ENCODE measurements at places on chromosomes 4 and X.

GRCh38 chrX:110142096-110142495, 139.2 kb downstream of the TMEM164 start:
- DNase-seq, result no peak

DNA sequence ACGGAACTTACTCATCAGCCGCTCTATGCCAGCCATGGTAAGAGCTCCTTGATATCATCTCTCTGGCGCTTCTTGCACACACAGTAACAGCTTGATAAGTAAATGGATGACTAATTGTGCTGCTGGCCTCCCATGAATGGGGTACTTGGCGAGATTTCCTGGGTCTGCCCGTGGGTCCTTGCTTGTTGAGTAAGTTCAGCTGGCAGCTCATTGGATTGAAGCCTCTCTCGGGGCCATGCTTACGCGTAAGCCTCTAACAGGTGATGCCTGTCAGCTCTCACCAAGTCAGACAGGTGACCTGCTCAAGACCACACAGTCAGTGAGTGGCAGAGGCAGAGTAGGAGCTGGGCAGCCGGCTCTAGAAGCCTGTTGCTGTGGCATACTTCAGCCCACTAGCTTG, 7.7 kb downstream of the NSG1 start:
- DNase-seq, result no peak

DNA sequence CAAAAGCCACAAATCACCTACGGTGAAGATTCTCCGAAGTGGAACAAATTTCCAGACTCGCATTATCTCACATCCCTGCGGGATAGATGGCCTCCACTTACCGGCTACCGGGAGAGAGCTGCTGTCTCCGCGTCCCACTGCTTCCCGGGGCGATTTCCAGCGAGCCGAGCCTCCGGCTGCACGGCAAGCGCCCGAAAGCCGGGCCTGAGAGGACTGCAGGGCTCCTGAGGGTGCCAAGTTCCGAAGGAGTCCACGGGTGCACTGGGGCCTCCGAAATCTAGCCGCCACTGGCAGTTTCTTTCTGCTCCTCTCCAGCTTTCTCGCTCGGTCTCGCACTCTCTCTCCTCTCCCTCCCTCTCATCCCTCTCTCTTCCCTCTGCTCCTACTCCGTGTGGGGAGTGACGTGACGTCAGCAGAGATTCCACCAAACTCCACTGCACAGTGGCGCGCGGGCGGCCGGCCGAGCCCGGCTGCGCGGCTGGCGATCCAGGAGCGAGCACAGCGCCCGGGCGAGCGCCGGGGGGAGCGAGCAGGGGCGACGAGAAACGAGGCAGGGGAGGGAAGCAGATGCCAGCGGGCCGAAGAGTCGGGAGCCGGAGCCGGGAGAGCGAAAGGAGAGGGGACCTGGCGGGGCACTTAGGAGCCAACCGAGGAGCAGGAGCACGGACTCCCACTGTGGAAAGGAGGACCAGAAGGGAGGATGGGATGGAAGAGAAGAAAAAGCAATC, 14.0 kb upstream of the PITX2 start:
- DNase-seq, result no peak

DNA sequence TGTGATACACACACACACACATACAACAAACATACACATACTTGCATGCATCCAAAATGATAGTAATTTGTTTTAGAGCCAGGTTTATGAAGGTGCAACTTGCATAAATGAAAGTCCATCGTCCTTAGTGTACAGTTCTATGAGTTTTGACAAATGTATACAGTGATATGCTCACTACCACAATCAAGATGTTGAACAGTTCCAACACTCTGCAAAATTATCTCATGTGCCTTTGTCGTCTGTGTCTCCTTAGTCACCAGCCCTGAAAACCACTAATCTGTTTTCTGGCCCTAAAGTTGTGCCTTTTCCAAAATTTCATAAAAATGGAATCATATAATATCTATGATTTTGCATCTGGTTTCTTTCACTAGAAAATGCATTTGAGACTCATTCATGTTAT, 67.8 kb upstream of the ANXA3 start:
- DNase-seq, result no peak

GRCh38 chr4:62471021-62471420, 1270.9 kb downstream of the ADGRL3 start:
- DNase-seq, result no peak

DNA sequence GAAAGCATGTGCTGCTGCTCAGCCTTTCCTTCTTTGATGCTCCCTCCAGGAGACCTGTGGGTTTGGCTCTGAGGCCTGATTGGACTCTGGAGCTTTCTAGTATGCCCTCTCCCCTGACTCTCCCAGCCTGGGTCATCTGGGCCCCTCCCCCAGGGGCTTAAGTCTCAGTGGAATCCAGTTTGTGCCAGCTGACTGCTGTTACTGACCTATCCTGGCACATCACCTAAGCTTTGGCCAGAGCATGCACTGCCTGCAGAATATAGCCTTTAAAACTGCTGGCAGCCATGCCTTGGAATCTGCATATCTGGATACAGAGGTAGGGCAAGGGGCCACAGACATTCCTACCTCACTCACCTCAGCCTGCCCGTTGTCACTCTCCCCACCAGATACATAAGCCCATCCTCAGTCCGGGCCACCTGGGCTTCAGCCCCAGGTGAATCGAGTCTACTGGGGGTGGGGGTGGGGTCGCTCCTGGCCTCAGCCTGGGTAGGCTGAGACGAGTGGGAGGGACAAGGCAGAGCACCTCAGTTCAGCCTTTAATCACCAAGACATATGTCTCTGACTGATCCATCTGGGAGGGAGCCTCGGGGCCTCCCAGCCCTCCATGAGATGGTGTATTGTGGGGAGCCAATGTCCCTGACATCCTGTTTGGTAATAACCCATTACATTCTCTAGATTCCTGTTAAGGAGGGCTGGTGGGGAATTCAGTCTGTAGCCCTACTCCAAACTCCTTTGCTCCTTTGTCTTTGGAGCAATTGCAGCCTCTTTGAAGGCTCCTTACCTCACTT, 61.2 kb downstream of the STARD8 start:
- no peak for DNase-seq

DNA sequence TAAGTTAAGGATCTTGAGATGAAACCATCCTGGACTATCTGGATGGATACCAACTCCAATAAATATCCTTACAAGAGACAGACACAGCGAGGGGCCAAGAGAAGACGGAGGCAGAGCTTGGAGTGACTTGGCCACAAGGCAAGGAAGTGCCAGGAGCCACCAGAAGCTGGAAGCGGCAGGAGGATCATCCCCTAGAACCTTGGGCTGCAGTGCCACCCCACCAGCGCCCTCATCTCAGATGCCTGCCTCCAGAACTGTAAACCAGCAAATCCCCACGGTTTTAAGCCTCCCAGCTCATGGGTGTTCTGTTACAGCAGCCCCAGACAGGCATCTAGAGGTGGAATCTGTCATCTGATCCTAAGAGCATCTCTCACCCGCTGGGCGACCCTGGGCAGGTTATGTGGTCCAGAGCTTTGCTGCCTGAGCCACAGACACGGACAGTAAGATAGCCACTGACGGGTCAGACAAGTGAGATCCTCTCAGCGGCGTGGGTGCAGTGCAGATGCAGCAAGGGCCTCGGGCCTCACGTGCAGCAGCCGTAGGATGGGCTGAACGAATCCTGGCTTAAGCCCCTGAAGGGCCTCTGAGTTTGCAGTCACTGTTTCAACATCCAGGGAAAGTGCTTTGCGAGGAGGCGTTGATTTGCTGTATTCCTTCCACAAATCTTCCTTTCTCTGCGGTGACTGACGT, 25.1 kb upstream of the MXD4 start:
- no peak for DNase-seq

DNA sequence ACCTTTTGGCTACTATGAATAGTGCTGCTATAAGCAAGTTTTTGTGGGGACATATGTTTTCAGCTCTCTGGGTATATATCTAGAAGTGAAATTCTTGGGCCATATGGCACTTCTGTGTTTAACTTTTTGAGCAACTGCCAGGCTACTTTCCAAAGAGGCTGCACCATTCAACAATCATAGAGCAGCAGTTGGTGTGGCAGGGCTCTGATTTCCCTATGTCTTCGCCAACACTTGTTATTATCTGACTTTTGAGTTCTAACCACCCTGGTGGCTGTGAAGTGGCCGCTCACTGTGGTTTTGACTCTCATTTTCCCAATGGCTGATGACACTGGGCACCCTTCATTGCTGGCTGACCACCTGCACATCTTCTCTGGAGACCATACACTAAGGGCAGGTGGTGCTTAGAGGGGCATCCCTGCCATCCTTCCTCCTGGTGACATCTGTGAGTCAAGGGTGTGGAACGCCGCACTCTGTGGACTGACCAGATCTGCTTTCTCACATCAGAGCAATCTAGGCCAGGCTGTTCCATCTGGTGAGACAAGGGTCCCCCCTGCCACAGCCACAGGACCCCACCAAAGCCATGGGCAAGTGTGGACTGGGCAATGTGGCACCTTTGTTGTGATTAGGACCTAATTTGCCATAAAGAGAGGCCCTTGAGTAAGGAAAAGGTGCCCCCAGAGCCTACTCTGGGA, 49.6 kb downstream of the ZFYVE28 start:
- DNase-seq, result no peak

DNA sequence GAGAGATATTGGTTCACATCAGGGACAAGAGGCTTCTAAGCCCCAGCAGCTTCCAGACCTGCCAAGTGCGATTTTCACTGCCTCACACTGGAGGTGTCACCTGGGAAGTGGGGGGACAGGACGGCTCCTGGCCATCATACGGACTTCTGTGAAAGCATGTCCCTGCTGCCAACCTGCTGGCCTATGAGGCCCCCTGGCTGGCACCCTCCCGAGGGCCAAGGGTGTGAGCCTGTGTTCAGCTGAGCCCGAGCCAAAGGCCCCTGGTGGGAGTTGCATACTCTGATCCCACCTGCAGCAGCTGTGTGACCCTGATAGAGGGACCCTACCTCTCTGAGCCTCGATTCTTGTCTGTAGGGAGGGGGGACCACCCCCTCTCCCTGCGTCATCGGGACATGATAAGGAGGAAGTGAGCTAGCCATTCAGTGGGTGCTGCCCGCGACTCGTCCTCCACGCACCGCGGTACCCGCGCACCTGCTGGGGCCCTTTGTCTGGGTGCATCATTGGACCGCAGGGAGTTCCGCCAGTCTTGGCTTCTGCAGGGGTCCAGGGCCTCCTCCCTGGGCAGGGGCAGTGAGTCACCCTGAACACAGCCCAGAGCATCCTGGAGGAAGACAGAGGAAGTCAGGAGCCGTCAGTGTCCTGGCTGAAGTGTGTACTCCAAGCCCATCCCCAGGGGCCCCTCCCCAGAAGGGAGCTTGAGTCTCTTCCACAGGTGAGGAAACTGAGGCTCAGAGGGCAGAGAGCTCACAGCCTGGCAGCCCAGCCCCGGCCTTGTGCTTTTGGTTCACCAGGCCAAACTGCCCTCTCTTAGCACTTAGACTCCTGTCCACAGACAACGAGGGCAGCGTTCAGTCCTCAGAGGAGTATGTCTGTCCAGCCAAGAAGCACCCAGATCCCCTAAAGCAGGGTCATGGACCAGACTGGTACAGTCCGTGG, 24.1 kb downstream of the C4orf50 start:
- DNase-seq, result no peak

DNA sequence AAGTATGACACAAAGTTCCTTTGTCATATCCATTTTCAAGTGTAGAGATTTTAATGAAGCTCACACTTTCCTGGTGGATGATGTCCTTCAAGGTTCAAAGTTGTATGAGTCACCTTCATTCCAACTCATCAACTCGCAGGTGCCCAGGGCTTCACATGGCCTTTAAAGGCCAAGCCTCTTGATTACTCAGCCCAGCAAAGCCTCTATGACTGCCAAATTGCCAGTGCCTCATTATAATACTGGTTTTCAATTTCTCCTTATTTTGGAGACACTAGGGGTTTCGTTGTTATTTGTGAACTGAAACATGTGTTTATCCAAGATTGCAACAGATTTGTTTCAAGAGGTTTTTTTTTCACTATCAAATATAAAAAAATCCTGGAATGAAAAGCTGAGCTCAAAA, 45.9 kb upstream of the PPP3CA start:
- no peak for DNase-seq

- DNase-seq, result no peak
Observed at GRCh38 chr4:94814237-94814636, 56.5 kb downstream of the BMPR1B start.

DNA sequence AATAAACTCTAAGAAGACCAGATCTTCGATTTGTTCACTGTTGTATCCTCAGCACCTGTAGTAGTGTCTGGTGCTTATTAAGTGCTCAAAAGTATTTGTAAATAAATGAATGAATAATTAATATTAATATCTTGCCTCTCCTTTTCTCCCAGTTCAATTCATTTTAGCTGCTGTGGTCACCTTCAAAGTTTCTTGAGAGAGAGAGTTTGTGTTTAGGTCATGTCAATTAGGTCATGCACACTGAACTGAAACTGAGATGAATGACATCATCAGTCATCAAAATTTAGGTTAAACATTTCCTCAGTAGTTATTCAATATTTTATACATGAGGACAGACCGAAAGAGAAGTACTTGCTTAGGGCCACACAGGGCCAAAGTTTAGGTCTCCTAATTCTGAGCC, 73.5 kb downstream of the ANXA3 start:
- DNase-seq, result no peak

DNA sequence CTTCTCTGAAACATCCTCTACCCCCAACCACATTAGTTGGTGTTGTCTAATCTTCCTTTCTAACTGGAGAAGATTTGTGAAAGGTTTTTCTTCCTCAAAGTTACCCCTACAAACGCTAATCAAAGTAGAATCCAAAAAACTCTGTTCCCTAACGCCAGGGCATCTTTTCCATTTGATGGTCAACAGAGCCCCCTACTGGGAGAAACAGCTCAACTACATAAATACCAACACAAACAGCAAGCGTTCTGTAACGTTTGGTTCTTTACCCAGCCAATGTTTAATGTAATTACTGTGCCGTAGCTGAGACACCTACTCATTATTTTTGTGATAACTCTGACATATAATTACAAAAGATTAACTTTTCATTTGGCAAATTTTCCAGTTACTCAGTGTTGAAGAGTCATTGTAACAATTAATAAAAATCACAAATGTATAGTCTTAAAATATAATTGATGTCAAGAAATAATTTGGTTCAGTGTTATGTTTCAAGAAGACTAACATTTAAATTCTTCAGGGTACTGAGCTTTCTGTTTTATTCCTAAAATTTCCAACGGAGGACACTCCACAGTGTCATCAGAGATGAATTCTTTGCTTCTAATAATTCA, 94.9 kb upstream of the TBC1D9 start:
- DNase-seq, result peak; percentile 84

DNA sequence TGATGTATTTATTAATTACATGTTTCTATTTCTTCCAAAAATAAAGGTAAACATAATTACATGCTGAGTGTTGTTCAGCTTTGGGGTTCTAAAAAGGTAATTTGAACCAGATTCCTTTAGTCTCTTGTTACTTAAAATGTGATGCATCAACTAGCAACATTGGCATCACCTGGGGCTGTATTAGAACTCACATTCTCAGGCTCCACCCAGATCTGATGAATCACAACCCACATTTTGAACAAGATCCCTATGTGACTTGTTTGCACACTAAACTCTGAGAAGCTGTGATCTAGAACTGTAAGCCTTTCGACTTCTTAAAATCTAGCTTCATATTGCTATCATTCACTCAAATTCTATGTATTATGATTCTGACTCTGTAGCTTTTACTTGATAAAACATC, 23.0 kb upstream of the HS3ST1 start:
- no peak for DNase-seq

DNA sequence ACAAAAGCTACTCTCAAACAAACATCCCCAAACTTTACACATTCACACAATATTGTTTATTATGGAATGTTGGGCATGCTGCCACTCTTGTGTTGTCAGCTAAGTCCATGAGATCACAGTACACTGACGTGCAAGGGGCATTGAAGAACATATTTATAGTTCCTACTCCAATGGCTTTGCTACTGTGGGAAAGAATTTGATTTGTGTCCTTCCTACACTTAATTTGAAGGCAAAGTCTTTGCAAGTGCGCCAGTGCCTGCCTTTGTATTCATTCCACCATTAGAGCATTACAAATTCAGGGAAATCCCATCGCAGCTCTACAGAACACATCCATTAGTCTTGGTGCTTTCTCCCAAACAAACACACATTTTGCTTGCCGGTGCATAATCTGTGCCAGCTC, 45.4 kb upstream of the FTHL17 start:
- DNase-seq, result no peak

Data from Karpas-422 (cell line).